ENCODE measurements at places on chromosomes 2 and 18.

DNA sequence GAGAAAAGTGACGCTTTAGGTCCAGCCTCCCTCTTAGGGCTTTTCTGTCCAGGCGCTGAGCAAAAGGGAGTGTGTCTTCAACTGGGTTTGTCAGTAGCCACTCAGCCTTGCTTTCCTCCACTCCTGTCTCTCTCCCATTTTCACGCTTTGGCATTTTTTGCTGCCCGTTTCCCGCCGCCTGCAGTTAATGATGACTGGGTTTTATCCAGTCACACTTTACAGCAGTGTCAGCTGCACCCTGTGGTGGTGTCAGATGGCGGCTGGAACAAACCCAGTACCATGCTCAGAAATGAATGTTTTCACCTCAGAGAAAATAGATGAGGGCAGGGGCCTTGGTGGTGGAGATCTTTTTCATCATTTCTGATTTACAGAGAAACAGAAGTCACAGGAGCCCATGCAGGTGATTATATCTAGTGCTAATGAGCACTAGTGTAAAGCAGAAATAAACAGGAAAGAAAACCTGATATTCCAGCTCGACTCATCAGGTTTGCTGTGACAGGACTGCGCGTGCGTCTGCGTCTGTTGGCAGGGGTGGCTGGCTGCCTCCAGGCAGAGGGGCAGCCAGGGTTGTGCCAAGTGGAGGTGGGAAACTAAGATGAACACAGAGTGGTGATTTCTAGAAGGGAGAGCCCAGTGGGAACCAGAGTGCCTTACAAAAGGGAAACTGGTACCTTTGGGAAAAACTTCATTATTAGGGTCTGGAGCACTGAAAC is 139.9 kb downstream of the TANC1 start:
- peak; percentile 26 for DNase-seq

GRCh38 chr18:45437366-45437765 is 177.9 kb upstream of the SLC14A2 start:
- DNase-seq = no peak

- peak; percentile 46 for DNase-seq
Measured at GRCh38 chr2:171319164-171319810, 114.5 kb downstream of the METTL8 start.

- DNase-seq = no peak
Measured at GRCh38 chr2:55153584-55154299, 78.4 kb downstream of the CLHC1 start.

DNA sequence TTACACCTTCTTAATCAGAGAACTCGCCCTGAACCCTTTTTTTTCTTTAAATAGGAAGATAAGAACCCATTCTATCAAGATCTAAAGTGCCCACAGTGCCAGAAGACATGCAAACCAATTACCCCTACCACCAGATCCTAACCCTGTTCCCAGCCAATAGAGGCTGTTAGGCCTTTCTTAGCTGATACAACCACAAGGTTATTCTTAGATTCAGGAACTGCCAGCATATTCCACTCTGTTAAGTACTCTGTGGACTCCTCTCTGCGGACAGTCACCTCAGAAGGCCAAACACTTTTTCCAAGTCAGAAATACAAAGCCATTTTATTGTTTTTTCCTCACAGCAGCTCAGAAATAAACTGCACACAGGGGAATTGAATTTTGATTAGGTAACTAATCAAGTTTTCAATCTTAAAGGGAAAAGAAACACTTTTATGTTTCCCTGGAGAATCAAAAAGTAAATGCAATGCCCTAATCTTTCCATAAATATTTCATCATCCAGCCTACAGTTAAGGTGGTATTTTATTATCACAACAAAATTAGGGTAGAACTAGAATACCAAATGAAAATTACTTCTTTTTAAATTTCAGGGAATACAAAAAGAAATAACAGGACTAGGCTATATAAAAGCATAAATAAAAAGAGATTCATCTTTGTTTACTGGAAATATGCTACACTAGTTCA is 111.4 kb downstream of the NBAS start:
- DNase-seq = peak; percentile 13

DNA sequence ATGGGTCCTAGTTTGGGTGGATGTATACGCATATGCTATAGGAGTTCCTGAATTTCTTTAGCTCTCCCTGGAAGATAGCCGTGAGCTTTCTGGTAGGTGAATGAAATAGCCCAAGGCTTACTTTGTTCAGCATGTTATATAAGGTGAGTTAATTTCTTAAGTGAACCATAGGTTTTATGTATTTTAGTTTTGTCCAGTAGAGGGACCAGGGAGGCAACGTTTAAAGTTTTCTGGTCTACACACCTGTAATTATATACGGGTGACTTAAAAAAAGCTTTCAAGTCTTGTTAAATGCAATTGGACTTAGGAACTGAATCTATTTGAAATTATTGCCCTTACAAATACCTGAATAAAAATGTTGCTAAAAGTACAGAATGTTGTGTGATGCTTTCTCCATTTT is 402.5 kb upstream of the DDX18 start:
- DNase-seq = no peak

DNA sequence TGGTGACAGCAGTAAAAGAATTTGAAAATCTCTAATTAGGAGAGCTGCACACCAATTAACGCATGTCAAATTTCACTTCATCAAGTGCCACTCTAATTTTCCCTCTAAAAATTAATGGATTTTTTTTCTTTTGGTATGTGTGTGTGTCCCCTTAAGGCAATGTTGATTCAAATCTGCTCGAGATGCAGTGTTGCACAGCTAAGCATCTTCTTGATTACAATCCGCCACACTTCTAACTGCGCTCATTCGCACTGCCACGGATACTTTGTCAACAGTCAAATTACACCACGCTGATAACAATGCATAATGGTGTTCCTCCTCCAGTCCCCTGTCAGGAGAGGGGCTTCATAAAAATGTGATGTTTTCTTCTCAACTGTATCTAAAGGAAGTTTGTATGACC is 261.4 kb downstream of the MEIS1 start:
- DNase-seq = no peak

GRCh38 chr18:53458944-53459580 is 765.4 kb downstream of the MBD2 start:
- peak; percentile 60 for DNase-seq

All from Ammon's horn (tissue), 1 donor.